ENCODE measurements at places on chromosomes 5 and 9. TPM values are rescaled to one million over a fixed set of nuclear protein-coding genes. Genes with fewer than 3 reads are reported as not detected.

GRCh38 chr9:557601-558201 is 283.8 kb upstream of the DMRT1 start:
- no peak for DNase-seq

The LIX1 gene
- not detected for total RNA-seq

The ZNF618 gene
- 0.11 TPM for total RNA-seq

DNA sequence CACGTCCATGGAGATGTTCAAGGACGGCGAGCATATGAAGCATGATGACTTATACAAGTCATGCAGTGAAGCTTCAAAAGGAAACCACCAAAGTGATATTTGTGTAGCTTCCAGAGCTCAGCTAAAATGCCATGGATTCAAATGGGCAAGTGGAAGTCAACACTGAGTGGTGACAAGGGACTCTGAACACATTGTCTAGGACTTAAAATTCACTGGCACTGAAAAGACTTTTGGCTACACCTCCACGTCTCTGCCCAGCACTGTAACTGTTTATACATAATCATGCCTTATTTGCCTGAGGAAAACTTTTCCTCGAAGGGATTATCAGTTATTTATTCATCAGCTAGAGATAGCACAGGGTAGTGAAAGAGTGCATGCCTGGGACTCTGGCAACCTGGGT is 15.2 kb downstream of the CTXN3 start:
- no peak for DNase-seq

The SAP30L gene
- total RNA-seq, result 24.5 TPM
